ENCODE measurements at places on chromosomes 12 and 14.
A peak's percentile ranks its signal among the peaks of the same experiment; 100 is the strongest.

DNA sequence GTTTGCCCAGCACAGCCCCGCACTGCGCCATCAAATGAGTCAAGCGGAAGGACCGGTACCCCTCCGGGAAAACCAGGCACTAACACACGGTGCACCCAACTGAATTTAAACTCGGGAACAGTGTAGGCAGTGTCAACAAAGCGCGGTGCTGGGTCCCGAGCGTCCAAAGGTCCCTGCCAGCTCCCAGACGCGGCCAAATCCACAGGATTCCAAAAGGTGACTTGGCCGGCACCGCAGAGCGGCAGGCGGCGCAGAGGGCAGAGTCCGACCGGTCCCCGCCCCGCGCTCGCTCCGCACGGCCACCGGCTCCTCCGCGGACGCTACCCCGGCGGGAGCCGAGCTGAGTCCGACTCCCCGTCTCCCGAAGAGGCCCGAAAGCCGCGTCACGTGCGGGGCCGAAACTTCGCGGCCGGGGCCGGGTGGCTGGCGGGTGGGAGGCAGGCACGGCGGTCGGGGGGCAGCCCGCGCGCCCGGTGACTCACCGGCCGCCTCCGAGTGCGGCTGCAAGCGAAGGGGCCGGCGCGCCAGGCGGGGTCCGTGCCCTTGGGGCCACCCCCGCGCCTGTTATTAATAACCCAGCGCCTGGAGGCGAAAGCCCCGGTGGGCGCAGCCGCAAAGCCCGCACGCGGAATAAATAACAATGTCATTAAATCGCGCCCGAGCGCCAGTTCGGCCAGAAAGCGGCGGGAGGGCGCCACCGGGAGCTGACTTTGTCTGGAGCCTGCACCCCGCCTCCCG lies 863 bp downstream of the DENND5B start:
- DNase-seq: peak; percentile 36

DNA sequence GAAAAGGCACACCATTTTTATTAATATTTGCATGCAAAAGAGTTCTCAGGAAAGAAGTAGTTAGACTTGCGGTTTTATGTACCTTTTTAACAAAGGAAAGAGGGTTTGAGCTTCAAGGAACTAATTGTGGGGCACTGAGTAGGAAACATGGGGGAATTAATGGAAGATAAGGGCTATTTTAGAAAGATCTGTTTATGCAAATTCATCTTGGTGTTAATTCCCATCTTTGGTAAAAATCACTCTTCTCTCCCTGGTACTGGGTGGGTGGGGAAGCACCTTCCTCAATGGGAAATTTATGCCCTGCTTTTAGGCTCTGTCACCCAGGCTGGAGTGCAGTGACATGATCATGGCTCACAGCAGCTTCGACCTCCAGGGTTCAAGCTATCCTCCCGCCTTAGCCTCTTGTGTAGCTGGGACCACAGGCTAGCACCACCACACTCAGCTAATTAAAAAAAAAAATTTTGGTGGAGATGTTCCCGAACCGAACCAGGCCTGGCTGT lies 30.1 kb upstream of the RESF1 start:
- no peak for DNase-seq

GRCh38 chr14:78959674-78960264 lies 789.6 kb downstream of the NRXN3 start:
- DNase-seq: peak; percentile 14

GRCh38 chr12:43284486-43285158 lies 267.4 kb downstream of the ADAMTS20 start:
- DNase-seq: no peak

- DNase-seq: no peak
These were observed 17.3 kb upstream of the KRR1 start for GRCh38 chr12:75528692-75529091.

- DNase-seq: no peak
These were observed 42.9 kb downstream of the KLC1 start for GRCh38 chr14:103671911-103672310.

DNA sequence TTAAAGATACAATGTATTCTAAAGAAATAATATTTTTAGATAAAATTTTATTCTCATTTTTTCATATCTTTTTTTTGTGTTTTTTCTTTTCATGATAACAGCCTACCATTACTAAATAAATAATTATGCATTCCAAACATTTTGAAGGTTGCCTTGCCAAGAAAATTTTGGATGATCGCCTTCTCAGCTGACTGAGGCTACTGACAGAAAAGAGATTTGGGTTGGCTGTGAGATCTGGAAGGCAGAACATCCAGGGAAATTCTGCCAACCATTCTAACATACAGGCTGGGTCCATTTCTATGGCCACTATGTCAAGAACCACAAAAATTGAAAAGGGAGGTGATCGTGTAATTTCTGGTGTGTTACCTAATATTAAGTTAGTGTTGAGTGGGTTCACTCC lies 48.1 kb downstream of the GALNT8 start:
- no peak for DNase-seq

- DNase-seq: no peak
These were observed 27.4 kb downstream of the BLTP3B start for GRCh38 chr12:100115291-100115690.

DNA sequence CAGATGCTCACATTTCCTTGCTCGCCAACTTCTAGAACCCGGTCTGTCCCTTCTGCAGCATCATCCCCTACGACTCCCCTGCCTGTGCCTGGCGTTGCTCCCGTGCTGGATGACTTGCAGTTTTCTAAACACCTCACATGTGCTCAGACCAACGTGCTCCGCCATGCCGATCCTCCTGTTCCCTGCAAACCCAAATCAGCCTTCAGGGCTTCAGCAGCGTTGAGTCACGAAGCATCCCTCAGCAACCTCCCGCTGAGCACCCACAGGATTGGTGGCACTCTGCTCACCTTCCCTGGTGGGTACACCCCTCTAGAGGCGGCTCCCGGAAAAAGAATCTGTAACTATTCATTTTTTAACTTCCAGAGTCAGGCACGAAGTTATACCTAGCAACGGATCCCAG lies 2.8 kb upstream of the PIWIL1 start:
- no peak for DNase-seq

DNA sequence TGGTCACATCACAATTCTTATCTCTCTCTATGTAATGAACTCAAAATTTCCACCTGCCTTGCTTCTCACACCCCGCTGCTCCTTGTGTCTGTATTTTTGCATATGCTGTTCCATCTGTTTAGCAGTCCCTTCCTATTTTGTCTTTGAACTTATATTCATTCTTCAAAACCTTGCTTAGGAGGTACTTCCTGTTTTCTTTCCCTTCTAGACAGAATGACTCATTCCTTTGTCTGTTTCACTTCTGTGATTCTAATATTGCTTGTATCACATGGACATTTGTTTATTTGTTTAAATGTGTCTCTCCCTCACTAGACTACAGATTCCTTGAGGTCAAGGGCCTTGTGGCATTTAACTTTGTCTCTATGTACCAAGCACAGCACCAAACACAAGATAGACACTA lies 424.2 kb downstream of the ETNK1 start:
- no peak for DNase-seq

DNA sequence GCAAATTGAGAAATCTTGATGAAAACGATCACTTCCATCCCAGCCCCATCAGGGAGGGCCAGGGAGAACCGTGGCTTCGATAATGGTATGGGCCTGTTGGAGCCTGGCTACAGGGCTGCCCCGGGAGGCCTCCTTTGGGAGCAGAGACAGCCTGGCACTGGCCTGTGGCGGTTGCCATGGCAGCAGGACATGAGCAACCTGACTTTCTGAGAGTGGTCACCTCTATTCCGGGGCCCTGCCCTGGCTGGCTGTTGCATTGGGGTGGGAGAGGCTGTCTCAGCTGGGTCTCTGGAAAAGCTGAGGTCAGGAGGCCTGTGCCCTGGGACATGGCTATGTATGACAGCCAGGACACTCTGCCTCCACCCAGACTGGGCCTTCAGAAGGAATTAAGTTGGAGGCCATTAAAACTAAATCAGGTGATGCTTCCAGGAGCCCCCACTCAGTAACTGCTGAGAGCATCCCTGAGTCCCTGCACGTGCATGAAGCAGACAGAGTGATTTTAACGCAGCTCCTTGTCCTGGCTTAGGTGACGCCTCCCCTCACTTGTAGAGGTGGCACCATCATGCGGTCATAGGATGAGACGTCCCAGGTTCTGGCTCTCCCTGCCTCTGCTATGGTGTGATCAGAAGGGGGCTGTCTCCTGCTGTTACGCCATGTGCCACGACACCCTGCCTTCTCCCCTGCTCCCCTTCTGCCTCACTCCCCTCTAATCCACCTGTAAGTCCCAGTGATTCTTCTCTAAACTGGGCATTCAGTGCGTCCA lies 126.3 kb downstream of the SLC25A47 start:
- DNase-seq: no peak
